ENCODE measurements at places on chromosomes 7 and 10.

GRCh38 chr10:119353421-119353820 is 146.1 kb downstream of the GRK5 start:
- no peak for DNase-seq

DNA sequence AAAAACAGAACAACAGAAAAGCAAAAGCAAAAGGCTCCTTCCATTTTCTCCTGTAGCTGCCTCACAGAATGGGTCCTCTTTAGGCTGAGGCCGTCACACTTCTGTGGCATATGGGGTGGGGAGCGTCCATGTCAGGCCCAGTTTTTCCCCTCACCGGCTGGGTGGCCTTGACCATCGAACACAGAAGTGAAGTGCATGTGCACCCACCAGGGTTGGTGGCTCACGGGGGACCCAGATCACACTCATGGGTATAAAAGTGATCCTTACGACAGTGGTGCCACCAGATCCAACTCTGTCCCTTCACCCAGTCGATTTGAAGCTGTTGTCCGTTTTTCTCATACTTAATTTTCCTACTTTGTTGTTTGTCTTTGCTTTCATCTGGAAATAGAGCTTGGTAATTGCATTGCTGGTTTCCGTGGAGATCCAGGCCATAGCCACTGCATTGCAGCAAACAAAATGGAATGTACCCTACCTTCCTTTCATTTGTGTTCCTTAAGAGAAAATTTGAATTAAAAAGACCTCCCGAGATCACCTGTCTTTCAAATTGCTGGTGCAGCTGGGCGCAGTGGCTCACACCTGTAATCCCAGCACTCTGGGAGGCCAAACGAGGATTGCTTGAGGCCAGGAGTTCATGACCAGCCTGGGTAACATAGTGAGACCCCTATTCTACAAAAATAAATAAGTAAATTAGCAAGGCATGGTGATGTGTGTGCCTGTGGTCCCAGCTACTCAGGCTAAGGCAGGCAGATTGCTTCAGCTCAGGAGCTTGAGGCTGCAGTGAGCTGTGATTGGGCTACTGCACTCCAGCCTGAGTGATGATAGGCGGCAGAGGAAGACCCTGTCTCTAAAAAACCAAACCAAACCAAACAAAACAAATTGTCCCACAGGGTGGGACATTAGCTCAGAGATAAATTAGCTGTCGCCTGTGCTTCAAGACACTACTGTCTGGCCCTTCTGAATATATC is 10.7 kb upstream of the GJD4 start:
- DNase-seq, result no peak

- no peak for DNase-seq
Measured at GRCh38 chr10:95745501-95745900, 10.5 kb upstream of the ENTPD1 start.

GRCh38 chr7:80247144-80247543 is 112.5 kb downstream of the GNAI1 start:
- no peak for DNase-seq

DNA sequence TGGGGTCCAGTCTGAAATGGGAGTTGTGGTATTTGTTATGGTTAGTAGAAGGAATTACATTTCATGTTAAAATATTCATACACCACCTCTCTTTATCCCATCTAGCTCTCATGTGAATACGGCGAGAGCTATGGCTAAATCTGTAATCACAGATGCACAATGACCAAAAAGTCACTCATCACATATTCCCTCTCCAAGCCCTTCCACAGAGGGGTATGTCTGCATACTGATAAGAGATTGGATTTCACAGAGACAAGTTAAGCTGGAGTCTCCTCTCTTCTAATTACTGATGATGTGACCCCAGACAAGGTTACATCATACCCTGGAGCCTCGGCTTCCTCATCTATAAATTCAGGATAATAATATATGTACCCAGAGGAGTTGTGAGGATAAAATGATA is 237.8 kb upstream of the RHOBTB1 start:
- no peak for DNase-seq

GRCh38 chr10:1957057-1957456 is 219.7 kb upstream of the ADARB2 start:
- no peak for DNase-seq

DNA sequence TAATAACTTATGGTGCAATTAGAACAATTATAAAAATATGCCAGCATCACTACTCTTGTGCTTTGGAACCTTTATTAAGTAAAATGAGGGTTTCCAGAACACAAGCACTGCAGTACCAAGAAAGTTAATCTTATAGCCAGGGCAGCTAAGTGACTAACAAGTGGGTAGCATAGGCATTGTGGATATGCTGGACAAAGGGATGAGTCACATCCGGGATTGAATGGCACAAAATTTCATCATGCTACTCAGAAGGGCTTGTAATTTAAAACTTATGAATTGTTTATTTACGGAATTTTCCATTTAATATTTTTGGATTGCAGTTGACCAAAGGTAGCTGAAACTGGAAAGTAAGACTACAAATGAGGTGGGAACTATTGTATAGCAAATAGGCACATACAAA is 250.6 kb downstream of the C7orf25 start:
- no peak for DNase-seq

GRCh38 chr7:116949941-116950801 is 3.1 kb upstream of the ST7 start:
- no peak for DNase-seq

GRCh38 chr10:117936566-117936965 is 110.2 kb downstream of the RAB11FIP2 start:
- DNase-seq, result no peak

DNA sequence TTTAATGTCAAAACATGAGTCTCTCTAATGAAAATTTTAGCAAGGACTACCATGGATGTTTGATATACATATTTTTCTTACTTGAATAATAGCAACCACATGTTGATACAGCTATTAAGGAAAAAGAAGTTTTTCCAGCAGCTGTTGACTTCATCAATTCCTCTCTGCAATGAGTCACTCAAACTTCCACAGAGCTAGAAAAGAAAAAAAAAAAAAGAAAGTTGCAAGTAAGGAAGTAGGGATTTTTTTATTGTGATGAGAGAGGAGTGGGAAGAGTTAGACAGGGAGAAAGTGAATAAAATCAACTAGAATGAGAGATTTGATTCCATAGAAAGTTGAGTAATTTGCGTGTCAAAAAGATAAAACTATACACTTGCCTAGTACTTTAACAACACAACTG is 46.2 kb downstream of the CAV1 start:
- no peak for DNase-seq

All from SK-N-SH (cell line).